ENCODE measurements at places on chromosomes 7 and 10. TPM values are rescaled to one million over a fixed set of nuclear protein-coding genes. Genes with fewer than 3 reads are reported as not detected.

The UCN3 gene
- not detected for polyA plus RNA-seq

The CDK5 gene
- polyA plus RNA-seq = 3.8 TPM

The ZNF467 gene
- polyA plus RNA-seq = 2.3 TPM

The NPC1L1 gene
- 0.18 TPM for polyA plus RNA-seq

The AKR1C4 gene
- not detected for polyA plus RNA-seq

The SPDYE5 gene
- polyA plus RNA-seq = 0.07 TPM

The HPS6 gene
- polyA plus RNA-seq = 2.6 TPM

The IQUB gene
- 0.70 TPM for polyA plus RNA-seq

The FRAT1 gene
- polyA plus RNA-seq = 1.7 TPM

The CHN2 gene
- polyA plus RNA-seq = 22.3 TPM

The PARD3 gene
- polyA plus RNA-seq = 31.8 TPM

The GFRA1 gene
- 14.1 TPM for polyA plus RNA-seq

The CAV2 gene
- polyA plus RNA-seq = 46.2 TPM

The GIMAP6 gene
- 38.1 TPM for polyA plus RNA-seq

The OR6V1 gene
- polyA plus RNA-seq = not detected

The IFIT1 gene
- polyA plus RNA-seq = 23.0 TPM

Data from ovary (tissue), 10 donors.